ENCODE measurements at places on chromosomes 1 and 21. TPM values are rescaled to one million over a fixed set of nuclear protein-coding genes. Genes with fewer than 3 reads are reported as not detected.

DENND2C gene
- total RNA-seq: 0.79 TPM

PDC gene
- not detected for total RNA-seq

MPL gene
- total RNA-seq: not detected

TCHHL1 gene
- not detected for total RNA-seq

ODF2L gene
- total RNA-seq: 45.8 TPM

PRRX1 gene
- total RNA-seq: 4.1 TPM

APOBEC4 gene
- not detected for total RNA-seq

ANKRD34A gene
- total RNA-seq: 1.2 TPM

LCE1A gene
- total RNA-seq: not detected

GRCh38 chr1:172383536-172383935, 36.9 kb upstream of the C1orf105 start:
- no peak for DNase-seq
- no peaks in the 10 kb centered on the region for H3K27me3 ChIP-seq
- peaks cover 42% of the 10 kb centered on the region for H3K4me1 ChIP-seq
- H3K4me3 ChIP-seq: no peak overlapping the region
- H3K36me3 ChIP-seq: no peaks in the 10 kb centered on the region

- H3K4me1 ChIP-seq: no peaks in the 10 kb centered on the region
- H3K27me3 ChIP-seq: no peaks in the 10 kb centered on the region
- H3K27ac ChIP-seq: no peak overlapping the region
- DNase-seq: no peak
- H3K36me3 ChIP-seq: no peaks in the 10 kb centered on the region
These were observed 216.6 kb upstream of the EDN2 start for GRCh38 chr1:41700986-41701535.

GRCh38 chr1:155051777-155052398, 772 bp downstream of the ADAM15 start:
- H3K4me1 ChIP-seq: peaks cover 34% of the 10 kb centered on the region
- H3K4me3 ChIP-seq: peak overlapping the region; percentile 88
- no peaks in the 10 kb centered on the region for H3K36me3 ChIP-seq
- no peak for DNase-seq
- no peak overlapping the region for H3K27ac ChIP-seq

DNA sequence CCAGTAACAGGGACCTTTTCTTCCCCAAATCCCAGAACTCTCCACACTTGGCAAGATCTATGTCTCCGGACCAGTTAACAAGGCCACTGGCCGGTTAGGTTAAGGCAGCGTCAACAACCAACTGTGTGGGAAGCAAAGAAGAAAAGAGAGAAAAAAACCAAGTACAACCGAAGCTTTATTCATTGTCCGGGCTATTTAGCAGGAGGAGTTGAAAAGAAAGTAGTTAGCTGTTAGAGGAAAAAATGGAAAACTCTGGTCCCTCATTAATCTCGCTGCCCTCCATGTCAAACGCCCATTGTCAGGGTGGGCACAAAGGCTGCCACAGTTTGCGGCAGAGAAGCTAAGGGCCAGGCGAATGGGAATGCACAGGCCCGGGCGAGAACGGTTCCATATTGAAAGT, 49.3 kb upstream of the GRIK3 start:
- H3K4me3 ChIP-seq: peak overlapping the region; percentile 31
- DNase-seq: no peak
- H3K27me3 ChIP-seq: peaks cover 6% of the 10 kb centered on the region

- H3K36me3 ChIP-seq: no peaks in the 10 kb centered on the region
- H3K27ac ChIP-seq: no peak within 1 kb of the TSS
- no peak for DNase-seq
- no peaks in the 10 kb centered on the region for H3K4me1 ChIP-seq
- no peak within 1 kb of the TSS for H3K4me3 ChIP-seq
- H3K27me3 ChIP-seq: peaks cover 75% of the 10 kb centered on the region
These were observed at the start of gene FCRL6 for GRCh38 chr1:159802111-159802510. TSS of gene FCRL6 (plus strand) at chr1:159802360. CDS start at chr1:159802425, 65 bp downstream.

DNA sequence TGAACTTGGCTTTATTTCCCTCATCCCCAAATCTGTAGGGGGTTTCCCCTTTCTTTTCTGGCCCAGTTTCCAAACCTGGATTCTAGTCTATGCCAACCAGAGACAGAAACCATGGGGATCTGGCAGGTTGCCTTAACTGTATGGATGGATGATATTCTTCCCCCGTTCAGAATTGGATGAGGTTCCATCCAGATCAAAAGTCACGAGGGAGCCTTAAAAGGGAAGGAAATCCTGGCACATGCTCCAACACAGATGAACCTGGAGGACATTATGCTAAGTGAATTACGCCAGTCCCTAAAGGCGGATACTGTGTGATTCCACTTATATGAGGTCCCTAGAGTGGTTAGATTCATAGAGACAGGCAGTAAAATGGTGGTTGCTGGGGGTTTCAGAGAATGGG, 124.4 kb downstream of the HUNK start:
- no peak overlapping the region for H3K4me3 ChIP-seq
- no peak for DNase-seq
- H3K4me1 ChIP-seq: peaks cover 12% of the 10 kb centered on the region
- peaks cover 24% of the 10 kb centered on the region for H3K36me3 ChIP-seq

- H3K27ac ChIP-seq: no peak overlapping the region
- DNase-seq: no peak
- no peak overlapping the region for H3K4me3 ChIP-seq
- H3K36me3 ChIP-seq: no peaks in the 10 kb centered on the region
- peaks cover 6% of the 10 kb centered on the region for H3K27me3 ChIP-seq
- H3K4me1 ChIP-seq: peaks cover 15% of the 10 kb centered on the region
These were observed 254.4 kb downstream of the RHOU start for GRCh38 chr1:228989676-228989991.

DNA sequence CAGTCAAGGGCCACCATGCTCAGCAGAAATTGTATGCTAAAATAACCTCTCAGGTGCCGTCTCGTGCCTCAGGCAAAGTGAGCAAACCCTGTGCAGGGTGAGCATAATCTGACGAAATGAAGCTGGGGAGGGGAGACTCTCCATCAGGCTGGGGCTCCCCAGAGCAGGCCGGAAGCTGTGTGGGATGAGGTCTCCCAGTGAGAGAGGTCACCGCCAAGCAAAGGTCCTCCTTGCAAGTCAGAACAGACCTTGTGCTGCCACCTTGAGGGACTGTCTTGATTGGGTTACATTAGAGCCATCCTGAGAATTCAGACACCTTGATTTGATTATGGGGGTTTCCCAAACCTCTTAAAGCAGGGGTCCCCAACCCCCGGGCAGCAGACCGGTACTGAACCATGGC, 64.2 kb downstream of the ZNF684 start:
- DNase-seq: no peak
- no peak overlapping the region for H3K4me3 ChIP-seq
- no peaks in the 10 kb centered on the region for H3K36me3 ChIP-seq
- H3K27me3 ChIP-seq: peaks cover 17% of the 10 kb centered on the region
- H3K27ac ChIP-seq: no peak overlapping the region
- H3K4me1 ChIP-seq: peaks cover 4% of the 10 kb centered on the region

DNA sequence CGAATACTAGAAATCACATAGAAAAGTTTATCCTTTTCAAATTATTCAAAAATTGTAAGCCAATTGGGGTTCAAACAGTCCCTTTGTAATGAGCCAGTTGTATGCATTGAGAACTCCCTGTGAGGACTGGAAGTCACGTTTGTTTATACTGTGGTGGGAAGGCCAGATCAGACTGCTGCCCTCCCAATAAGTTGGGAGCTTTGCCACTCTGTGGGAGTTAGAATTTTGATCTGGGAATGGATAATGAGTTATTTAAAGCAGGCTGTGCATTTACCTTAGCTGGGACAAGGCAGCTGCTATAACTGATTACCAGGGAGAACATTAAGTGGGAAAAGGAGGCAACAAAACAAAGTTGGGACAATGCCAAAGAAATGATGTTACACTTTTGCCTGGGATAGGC, 178.8 kb downstream of the SDCCAG8 start:
- H3K36me3 ChIP-seq: peaks cover 15% of the 10 kb centered on the region
- H3K27me3 ChIP-seq: no peaks in the 10 kb centered on the region
- H3K4me1 ChIP-seq: peaks cover 5% of the 10 kb centered on the region
- no peak for DNase-seq

- peaks cover 5% of the 10 kb centered on the region for H3K4me1 ChIP-seq
- H3K4me3 ChIP-seq: no peak overlapping the region
These were observed 15.5 kb upstream of the SNX27 start for GRCh38 chr1:151596166-151596953.

GRCh38 chr1:11982010-11982392, 1.8 kb downstream of the MFN2 start:
- peaks cover 24% of the 10 kb centered on the region for H3K4me1 ChIP-seq
- no peak overlapping the region for H3K27ac ChIP-seq
- no peak for DNase-seq
- peaks cover 2% of the 10 kb centered on the region for H3K36me3 ChIP-seq
- no peaks in the 10 kb centered on the region for H3K27me3 ChIP-seq

DNA sequence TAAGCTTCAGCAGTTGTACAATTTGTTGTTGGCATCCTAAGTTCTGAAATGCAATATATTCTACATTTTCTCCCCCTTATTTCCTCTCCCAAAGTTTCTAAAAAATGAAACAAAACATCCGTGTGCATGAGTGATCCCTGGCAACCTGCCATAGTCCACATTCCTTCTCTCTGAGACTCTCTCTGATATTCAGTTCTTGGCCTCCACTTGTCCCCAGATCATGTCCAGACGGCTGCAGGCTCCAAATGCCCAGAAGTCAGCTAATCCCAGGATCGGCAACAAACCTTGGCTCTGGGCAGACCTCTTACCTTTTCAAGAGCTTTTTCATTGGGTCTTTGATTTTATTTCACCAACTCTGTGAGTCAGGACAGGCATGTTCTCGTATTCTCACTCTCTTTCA, 187.8 kb downstream of the ETS2 start:
- H3K27ac ChIP-seq: no peak overlapping the region
- no peak overlapping the region for H3K4me3 ChIP-seq
- DNase-seq: no peak
- no peaks in the 10 kb centered on the region for H3K36me3 ChIP-seq
- peaks cover 4% of the 10 kb centered on the region for H3K27me3 ChIP-seq

- no peak overlapping the region for H3K4me3 ChIP-seq
- no peaks in the 10 kb centered on the region for H3K36me3 ChIP-seq
- peaks cover 84% of the 10 kb centered on the region for H3K27me3 ChIP-seq
- H3K27ac ChIP-seq: no peak overlapping the region
- peaks cover 35% of the 10 kb centered on the region for H3K4me1 ChIP-seq
These were observed 265.4 kb downstream of the FOXD2 start for GRCh38 chr1:47703156-47703825.

- DNase-seq: no peak
- no peaks in the 10 kb centered on the region for H3K27me3 ChIP-seq
These were observed 37.1 kb upstream of the USP25 start for GRCh38 chr21:15692711-15693110.

DNA sequence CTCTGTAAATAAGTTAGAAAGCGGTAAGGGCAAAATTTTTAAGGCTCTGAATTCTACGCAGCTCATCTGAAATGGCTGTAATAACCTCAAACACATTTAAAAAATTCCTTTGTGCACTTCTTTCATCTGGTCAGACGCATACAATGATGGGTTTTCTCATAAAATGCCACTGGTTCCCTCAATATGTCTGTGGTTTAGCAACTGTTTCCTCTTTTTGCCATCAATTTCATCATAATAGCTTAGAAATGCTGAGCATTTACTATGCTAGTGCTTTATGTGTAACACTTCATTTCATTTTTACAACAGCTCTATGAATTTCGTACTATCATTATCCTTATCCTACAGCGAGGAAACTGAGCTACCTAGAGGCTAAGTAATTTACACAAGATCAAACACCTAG, 35.3 kb upstream of the DMRTA2 start:
- no peak for DNase-seq
- H3K4me1 ChIP-seq: no peaks in the 10 kb centered on the region
- H3K27ac ChIP-seq: no peak overlapping the region

DNA sequence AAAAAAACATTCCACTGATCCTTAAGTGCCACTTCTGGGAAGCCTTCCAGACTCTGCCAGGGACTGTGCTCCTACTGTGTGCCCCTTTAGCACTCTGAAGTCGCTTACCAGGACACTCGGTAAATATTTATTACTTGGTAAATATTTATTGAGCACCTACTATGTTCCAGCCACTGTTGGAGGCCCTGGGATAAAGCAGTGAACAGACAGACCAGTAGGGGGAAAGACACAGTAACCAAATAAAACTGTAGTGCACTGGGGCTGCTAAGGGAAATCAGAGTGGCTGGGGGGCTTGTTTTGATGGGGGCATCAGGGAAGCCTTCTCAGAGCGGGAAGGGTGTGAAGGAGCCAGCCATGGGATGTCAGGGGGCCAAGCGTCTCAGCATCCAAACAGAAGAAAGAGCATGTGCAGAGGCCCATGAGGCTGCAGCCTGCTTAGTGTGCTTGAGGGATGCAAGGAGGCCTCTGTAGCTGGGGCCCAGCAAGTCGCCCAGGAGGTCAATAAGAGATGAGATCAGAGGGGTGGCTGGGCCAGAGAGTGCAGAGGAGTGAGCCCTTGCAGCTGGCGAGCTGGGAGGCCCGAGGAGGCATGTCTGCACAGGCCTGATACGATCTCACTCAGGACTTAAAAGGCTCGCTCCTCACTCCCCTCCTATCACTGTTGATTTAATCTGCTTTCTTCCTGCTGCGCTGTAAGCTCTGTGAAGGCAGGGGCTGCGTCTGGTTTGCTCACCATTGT, 28.6 kb downstream of the KAZN start:
- no peaks in the 10 kb centered on the region for H3K36me3 ChIP-seq
- H3K27ac ChIP-seq: peak overlapping the region; percentile 90
- H3K4me3 ChIP-seq: no peak overlapping the region
- H3K4me1 ChIP-seq: peaks cover 47% of the 10 kb centered on the region
- DNase-seq: no peak

GRCh38 chr1:27045973-27046558, 33.4 kb upstream of the TENT5B start:
- peak; percentile 82 for DNase-seq
- H3K27ac ChIP-seq: peak overlapping the region; percentile 20
- no peak overlapping the region for H3K4me3 ChIP-seq
- peaks cover 23% of the 10 kb centered on the region for H3K4me1 ChIP-seq
- H3K36me3 ChIP-seq: no peaks in the 10 kb centered on the region

GRCh38 chr1:147243228-147243685, 773 bp downstream of the CHD1L start:
- peak overlapping the region; percentile 99 for H3K4me3 ChIP-seq
- peaks cover 40% of the 10 kb centered on the region for H3K4me1 ChIP-seq
- H3K27me3 ChIP-seq: peaks cover 2% of the 10 kb centered on the region
- peak; percentile 26 for DNase-seq
- peak overlapping the region; percentile 40 for H3K27ac ChIP-seq
- peaks cover 6% of the 10 kb centered on the region for H3K36me3 ChIP-seq

GRCh38 chr21:33901412-33902288, 14.0 kb downstream of the ATP5PO start:
- peaks cover 4% of the 10 kb centered on the region for H3K4me1 ChIP-seq
- H3K36me3 ChIP-seq: peaks cover 11% of the 10 kb centered on the region
- H3K4me3 ChIP-seq: peak overlapping the region; percentile 3
- no peaks in the 10 kb centered on the region for H3K27me3 ChIP-seq

GRCh38 chr21:34046917-34047316, 26.5 kb upstream of the MRPS6 start:
- peaks cover 3% of the 10 kb centered on the region for H3K36me3 ChIP-seq
- peaks cover 11% of the 10 kb centered on the region for H3K27me3 ChIP-seq
- H3K4me1 ChIP-seq: no peaks in the 10 kb centered on the region
- H3K4me3 ChIP-seq: no peak overlapping the region
- H3K27ac ChIP-seq: no peak overlapping the region

DNA sequence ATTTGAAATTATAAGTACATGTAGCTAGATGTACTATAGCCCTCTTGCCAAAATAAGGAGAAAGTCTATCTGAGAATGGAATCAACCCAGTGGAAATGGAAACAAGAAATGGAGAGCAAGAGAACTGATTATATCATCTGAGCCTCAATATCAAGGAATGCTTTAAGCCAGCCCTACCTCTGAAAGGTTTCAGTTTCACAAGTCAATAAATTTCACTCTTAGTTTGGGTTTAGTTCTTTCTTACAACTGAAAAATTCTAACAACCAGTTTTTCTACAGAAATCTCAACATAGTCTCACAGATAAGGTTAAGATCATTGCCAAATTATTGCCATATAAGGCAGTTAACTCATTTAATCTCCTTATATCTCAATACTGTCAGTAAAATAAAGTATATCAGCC, 80.0 kb downstream of the EPS15 start:
- H3K36me3 ChIP-seq: no peaks in the 10 kb centered on the region
- no peak overlapping the region for H3K27ac ChIP-seq
- H3K27me3 ChIP-seq: no peaks in the 10 kb centered on the region
- DNase-seq: no peak
- no peak overlapping the region for H3K4me3 ChIP-seq
